ENCODE measurements at places on chromosomes 3 and 15.

- no peak for DNase-seq
Observed at GRCh38 chr3:9750556-9751411, 1.0 kb downstream of the OGG1 start.

DNA sequence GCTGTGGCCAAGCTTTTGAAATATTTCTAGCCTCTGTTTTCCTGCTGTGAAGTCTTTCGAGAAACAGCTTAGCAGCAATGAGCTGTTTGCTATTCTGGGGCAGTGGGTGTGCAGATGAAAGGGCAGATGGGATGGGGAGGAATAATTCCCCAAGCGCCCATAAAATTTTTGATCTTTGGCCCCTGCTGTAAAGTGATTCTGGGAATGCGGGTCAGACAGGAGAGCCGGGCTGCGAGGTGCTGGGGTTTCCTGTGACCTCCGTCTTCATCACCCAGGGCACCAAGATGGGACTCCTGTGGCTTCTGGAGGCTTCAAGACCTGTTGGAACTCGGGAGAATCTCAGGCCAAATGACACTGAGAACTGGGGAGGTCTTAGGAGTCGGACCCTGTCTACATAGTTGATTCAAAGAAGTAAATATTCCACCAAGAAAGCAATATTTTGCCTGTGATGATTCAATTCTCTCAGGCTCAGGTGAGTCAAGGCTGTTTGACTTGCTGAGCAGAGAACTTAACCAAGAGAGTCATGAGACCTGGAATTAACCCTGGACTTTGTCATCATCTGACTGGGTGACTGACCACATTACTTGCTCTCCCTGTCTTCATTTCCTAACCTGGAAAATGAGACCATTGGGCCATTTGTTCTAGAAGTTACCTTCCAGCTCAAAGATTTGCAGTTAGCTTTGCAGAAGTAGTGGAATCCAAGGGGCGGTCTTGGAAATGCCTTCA lies 86.4 kb downstream of the POLR2M start:
- DNase-seq: no peak

DNA sequence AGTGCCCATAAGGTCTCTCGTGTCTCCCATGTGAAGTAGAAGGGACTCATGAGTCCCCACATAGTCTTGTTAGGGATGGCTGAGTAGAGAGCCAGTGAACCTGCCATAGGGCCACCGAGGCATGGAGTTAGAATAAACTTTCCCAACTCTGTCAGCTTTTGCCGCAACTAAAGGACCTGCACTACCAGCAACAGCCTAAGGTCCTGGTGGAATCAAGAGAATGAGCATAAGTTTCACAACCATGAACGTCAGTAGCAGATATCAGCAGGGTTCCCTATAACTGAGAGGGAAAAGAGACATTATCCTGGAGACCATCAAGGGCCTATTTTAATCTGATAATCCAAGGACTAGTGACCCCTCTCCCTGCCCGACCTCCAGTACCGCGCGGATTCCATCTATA lies 60.3 kb upstream of the FNDC3B start:
- no peak for DNase-seq

GRCh38 chr15:42737529-42738328 lies 801 bp upstream of the CDAN1 start:
- no peak for DNase-seq

- DNase-seq: no peak
Observed at GRCh38 chr3:11560746-11561145, 83.0 kb downstream of the VGLL4 start.

GRCh38 chr3:12421132-12421531 lies 63.1 kb upstream of the TSEN2 start:
- no peak for DNase-seq

- no peak for DNase-seq
Observed at GRCh38 chr15:78093242-78094020, 1.1 kb downstream of the SH2D7 start.

- no peak for DNase-seq
Observed at GRCh38 chr3:117874028-117874690, 1160.5 kb downstream of the IGSF11 start.

DNA sequence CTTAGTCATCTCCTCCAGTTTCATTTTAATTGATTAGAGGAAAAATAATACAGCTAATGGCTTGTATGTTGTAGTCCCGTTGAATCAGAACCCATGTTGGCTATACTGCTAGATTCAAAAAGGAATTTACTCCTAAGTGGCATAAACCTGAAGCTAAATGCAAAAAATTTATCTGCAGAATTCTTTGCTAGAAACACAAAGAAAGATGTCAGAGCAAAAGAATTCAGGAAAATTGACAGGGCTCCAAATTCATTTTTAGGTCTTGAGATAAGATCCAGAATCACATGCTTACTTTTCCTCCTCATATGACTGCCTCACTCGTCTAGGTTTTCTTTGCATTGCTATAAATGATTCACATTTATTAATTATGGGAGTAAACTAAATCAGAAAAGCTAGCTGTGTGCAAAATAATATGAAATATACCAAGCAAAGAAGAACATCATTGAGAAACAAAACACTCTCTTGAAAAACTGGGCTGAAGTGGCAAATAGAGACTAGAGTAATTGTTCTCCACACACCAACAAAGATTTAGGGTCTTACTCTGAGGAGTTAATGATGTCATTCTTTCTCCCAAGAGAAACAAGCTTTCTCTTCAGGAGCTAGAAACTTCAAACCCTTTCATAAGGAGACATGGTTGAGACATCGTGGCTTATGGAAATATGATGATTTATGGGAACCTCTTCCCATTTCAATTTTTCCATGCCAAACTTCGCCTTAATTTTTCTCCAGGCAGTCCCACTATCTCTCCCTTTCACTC lies 94.8 kb upstream of the FEZF2 start:
- no peak for DNase-seq

GRCh38 chr15:36361351-36361870 lies 218.0 kb upstream of the CDIN1 start:
- DNase-seq: no peak

- DNase-seq: no peak
Observed at GRCh38 chr3:192816351-192816750, 89.0 kb upstream of the FGF12 start.

GRCh38 chr3:45026957-45027356 lies 854 bp downstream of the CLEC3B start:
- no peak for DNase-seq

- DNase-seq: no peak
Observed at GRCh38 chr15:92893200-92893599, 6.9 kb upstream of the CHD2 start.

DNA sequence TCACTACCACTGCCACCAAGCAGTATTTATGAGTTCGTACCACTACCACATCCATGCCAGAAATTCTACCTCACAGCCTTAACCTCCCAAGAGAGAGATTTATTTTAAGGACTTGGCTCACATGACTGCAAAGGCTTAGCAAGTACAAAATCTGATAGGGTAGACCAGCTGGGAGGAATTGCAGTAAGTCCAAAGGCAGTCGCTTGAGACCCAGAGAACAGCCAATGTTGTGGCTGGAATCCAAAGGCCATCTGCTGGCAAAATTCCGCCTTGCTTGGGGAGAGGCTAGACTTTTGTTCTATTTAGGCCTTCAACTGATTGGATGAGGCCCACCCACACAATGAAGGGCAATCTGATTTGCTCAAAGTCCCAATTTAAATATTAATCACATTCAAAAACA lies 101.4 kb upstream of the STT3B start:
- DNase-seq: no peak

GRCh38 chr3:46664188-46664970 lies 29.1 kb downstream of the ALS2CL start:
- no peak for DNase-seq

DNA sequence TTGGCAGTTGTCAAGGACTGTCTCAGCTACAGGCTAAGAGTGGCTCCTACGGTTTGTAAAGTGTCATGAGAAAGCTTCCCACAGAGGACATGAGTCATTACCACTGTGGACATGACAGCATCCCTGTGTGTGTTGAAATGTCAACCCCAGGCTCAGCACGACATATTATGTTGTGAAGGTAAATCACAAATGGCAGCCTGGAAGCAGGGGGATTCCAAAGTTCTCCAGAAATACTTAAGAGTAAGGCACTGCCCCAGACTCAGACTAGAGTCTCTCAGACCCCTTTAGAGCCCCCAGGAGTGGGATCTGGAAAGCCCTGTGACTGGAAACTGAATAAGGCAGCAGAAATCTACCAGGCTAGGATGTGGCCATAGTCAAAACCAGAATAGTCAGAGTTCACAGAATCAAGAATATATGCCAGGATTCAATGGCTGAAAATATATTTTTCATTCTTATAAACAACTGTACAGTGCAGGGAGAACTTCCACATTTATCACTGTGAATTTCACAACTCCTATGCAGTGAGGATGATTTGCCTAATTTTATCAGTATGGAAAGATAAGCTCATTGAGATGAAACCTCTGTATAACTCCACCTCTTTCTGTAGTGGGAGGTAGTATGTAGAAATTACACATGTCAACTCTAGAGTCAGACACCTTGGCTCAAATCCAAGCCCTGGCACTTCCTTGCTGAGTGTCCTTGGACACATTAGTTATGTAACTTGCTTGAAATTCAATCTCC lies 237.1 kb upstream of the CFAP20DC start:
- DNase-seq: no peak

DNA sequence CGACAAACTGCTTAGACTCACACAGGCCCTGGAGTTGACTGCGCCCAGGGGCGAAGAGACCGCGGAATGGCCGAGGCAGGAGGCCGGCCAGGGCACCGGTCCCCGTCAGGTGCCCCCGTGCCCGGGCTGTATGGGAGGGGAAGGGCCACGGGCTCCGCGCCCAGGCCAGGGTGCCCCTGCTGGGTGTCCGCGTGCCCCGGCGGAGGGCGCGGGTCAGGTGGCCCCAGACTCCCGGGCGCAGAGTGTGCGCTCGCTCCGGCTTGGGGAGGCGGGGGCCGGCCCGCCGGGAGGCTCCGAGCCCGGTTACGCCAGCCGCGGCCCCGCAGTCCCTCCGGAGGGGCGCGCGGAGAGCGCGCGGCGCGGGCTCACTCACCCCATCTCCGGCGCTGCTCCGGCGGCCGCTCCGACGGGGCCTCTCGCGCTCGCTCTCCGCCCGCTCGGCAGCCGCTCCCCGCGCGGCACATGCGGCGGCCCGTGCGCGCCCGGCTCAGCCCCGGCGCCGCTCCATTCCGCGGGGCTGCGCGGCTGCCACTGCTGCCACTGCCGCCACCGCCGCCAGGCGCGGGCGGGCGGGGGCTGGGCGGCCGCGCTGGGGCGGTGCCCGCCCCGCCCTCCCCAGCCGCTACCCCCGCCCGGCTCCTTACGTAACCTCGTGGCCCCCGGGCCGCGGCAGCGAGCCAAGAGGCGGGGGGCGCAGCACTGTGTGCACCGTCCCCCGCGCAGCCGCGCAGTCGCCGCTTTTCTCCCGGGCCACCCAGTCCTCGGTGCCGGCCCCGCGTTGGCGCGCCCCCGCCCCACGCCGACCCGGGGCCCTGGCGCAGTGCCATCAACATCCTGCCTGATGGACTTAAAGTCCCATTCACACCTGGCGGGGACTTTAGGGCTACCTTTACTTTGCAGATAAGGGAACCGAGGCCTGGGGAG lies at the start of gene HOMER2:
Gene HOMER2 (minus strand): TSS at position 563 of the 924 bp plus-strand sequence. CDS start 185 bp downstream, at position 378.
- DNase-seq: no peak

Data from GM12864 (cell line).